NT2/D1 (cell line): ENCODE measurements at places on chromosomes 11 and 22.

- no peak for DNase-seq
These were observed 321.2 kb downstream of the GUCY1A2 start for GRCh38 chr11:106697058-106697457.

DNA sequence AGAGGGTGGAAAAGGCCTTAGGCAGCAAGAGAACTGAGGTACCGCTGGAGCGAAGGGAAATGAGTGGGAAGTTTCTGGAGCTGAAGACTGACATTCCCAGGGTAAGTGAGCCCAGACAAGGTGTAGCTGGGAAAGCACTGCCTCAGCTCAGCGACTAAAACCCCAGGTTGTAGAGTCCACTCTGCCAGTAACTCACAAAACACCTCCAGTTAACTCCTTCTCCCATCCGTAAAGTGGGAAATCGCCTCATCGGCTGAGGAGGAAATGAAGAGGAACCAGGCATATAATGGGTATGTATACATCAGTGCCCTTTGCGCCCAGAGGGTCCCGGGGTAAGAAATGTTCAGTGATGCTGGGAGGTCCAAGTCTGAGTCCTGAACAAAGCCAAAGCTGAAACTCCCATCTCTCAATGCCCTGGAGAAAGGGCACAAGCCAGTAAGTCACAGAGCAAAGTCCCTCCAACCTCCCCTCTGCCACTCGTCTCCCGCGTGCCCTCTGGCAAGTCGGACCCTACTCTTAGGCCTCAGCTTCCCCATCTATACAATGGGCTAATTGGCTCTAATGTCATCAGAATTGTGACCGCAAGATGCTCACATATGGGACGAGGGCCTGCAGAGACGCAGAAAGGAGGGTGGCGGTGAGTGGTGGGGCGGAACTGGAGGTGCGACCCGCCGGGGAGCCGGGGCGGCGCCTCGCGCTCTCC lies 588 bp downstream of the VPS37C start:
- DNase-seq, result no peak

DNA sequence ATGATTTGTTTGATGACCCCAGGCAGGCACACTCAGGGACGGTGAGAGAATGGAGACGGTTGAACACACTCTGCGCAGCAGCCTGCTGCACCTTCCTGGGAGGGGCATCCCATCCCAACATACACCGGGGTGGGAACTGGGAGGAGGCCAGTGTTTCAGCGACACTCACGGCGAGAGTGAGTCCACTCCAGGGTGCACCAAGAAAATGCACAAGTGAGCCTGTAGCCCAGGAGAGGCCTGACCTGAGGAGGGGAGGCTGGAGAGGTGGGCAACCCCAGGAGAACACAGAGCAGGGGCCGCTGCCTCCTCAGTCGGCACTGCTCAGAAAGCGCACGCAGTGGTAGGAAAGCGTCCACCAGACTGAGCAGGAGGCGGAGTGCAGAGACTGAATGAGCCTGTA lies 54.5 kb downstream of the IGF2 start:
- DNase-seq, result no peak

DNA sequence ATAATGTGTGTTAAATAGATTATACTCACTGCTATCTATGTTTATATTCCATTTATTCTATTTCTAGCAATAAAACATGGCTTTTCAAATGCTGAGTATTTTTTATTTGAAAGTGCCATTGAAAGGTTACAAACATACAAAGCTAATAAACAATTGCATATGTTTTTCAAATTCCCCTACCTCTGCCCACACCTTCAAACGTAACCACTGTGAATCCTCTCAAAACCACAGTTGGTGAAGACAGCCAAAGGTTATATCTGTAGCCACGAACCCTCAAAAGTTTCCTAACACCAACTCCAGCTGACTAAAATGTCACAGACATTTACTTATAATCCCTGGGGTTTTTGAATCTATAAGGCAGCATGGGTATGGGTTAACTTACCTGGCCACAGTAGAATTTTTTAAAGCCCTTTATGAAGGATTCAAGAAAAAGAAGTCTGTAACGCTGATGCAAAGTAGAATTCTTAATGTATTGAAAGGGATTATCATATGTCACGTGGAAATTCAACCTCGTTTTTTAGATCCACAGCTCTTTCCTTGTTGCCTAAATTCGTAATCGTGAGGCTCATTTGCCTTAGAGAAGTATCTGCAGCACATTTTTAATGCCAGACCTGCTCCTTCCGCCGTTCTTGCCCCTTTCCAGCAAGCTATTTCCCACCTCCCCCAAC lies 122.5 kb upstream of the ZC3H12C start:
- DNase-seq, result no peak

GRCh38 chr22:32591620-32592019 lies 117.0 kb downstream of the FBXO7 start:
- no peak for DNase-seq
